Urinary bladder (tissue), 4 donors: ENCODE measurements at places on chromosomes 3 and 15.

GRCh38 chr15:48896869-48897814 lies 19.2 kb downstream of the EID1 start:
- peak; percentile 71 for DNase-seq

- no peak for DNase-seq
Observed at GRCh38 chr3:102207151-102207571, 227.7 kb upstream of the ZPLD1 start.

DNA sequence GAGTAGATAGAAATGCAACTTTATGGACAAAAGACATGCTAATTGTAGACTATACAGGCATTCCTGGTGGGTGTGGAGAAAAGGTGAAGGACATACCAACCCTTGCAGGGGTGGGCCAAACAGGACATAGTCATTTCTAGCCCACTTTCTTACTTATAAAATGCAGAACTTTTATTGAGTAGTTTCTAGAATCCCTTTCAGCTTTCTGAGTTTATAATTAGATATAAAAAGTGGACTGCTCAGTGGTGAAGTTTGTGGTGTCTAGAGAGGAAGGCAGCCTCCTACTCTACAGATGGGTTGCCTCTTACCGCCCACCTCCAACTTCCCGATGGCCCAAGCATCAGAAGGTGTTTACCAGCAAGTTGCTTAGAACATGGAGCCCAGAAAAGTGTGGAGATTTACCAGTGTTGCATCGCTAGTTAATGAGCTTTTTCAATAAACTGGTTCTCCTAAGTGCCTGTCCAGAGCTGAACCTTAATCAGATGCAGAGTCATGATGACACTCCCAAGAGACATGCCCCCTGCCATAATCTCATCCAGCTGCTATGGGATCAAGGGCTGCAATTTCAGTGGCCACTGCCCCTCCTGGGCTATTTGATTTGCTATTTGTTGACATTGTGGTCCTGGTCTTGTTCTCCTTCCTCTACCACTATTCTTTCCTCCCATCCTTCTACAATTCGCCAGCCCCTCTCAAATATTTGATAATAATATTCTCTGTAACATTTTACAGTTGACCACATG lies 77.5 kb upstream of the STRIT1 start:
- no peak for DNase-seq

- DNase-seq, result no peak
Observed at GRCh38 chr3:149506540-149506939, 32.0 kb downstream of the TM4SF4 start.
